Stimulated activated CD4-positive, alpha-beta T cell treated with anti-CD3 and anti-CD28 coated beads, Interleukin-1b, Interleukin-23, amount 100 ng/mL, for 1 hour (primary cell): ENCODE measurements at places on chromosomes 2 and 18.

DNA sequence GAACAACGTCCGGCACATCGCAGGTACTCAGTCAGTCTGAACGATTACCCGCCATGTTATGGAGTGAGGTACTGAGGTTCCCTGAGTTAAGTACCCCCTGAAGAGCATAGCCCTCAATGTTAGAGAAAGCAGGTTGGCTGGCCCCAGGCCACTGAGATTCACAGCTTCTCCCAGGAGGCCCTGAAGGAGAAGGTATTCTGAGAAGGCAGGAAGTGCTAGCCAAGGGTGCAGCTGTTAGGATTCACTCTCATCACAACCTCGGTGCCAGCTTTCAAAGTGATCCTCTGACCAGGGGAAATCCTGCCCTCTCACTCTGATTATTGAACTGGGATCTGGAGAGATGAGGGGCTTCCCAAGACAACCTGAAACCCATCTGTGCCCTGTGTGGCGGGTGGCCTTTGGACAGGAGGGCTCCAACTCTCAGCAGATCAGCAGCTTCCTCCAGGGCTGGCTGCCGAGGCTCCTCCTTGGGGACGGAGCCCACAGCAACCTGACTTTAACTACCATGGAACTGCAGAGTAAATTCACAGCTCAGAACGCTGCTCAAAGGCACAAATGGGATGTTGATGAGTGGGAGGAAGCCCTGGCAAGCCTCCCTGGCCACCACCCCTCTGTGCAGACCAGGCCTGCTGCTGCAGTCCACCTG is 7.8 kb downstream of the EHD3 start:
- DNase-seq = no peak

- no peak for DNase-seq
Observed at GRCh38 chr2:136301006-136301405, 183.1 kb upstream of the CXCR4 start.

- peak; percentile 26 for DNase-seq
Observed at GRCh38 chr2:101387151-101387834, at the start of gene CREG2. CREG2 (minus strand) TSS chr2:101387503; CDS start chr2:101387457, 46 bp downstream.

GRCh38 chr2:189566046-189566445 is 14.5 kb downstream of the SLC40A1 start:
- no peak for DNase-seq

- no peak for DNase-seq
Observed at GRCh38 chr2:97718051-97718882, 4.9 kb downstream of the ZAP70 start.

- DNase-seq = no peak
Observed at GRCh38 chr18:44638034-44638540, 42.6 kb upstream of the SETBP1 start.

DNA sequence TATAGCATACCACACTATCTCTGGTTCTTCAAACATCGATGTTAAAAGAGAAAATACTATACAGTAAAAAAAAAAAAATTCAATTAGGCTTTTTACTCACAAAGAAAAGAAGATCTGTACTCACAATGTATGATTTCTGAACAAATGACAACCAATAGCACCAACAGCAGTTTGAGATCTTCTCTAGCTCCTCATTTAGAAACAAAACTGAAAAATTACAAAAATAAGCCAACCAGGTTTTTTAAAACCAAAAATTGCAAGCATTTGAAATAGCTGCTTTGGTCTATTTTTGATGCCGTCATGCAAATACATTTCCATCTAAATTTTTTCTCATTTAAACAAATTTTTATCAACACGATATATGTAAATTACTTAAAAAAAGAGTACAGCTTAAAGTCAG is 34.3 kb upstream of the RALBP1 start:
- no peak for DNase-seq
